ENCODE measurements at places on chromosomes 5 and 9.

GRCh38 chr9:103902263-103902662 is 191.8 kb upstream of the SMC2 start:
- no peak for DNase-seq

DNA sequence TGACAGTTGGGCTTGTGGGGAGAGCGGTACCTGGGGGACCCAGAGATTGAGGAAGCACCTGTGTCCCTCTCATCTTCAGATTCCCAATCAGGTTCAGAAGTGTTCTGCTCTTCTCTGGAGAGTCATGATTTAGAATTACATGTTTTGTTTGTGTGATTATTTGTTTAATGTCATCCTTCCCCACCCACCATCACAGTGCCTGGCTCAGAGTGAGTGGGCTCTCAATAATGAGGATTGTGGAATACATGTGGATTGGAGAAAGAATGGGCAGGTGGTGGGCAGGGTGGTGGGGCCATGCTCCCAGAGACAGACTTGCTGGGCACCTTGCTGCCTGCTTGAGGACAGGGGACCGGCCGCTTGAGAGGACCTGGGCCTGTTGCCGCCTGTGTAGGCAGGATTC is 88.0 kb downstream of the PPARGC1B start:
- DNase-seq: no peak

GRCh38 chr9:137787786-137788505 is 89.6 kb upstream of the CACNA1B start:
- no peak for DNase-seq

DNA sequence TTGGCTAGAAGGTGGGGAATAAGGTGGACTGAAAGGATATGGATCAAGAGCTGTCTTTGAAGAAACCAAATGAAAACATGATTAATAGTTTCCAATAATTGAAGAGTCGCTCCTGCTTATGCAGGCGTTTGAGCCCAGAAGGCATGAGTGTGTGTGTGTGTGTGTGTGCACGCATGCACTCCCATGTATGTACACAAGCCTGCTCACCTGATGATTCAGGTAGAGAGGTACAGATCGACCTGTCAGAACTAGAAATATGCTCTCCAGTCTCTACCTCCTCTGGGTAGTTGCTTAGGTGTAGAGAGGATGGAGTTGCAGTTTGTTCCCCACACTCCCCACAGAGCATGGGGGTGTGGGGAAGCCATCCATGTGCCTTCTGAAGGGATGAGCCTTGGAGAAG is 1.1 kb upstream of the FGF1 start:
- no peak for DNase-seq

DNA sequence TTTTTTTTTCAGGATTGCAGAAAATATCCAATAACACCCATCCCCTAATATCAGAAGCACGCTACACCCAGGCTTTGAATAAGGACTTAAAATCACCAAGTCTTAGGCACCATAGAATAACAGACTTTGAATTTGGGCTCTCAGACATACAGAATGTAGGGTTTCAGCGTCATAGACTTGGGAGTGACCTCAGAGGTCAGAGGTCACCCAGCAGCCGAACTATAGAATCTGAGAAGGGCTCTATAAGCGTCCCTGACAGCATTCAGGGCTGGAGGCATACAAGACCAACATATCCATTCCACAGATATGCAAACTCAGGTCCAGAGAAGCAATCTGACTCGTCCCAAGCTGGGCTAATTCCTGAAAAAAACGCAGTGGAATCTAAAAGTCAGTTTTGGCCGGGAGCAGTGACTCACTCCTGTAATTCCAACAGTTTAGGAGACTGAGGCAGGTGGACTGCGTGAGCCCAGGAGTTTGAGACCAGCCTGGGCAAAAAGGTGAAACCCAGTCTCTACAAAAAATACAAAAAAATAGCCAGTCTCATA is 34.7 kb downstream of the SLC6A7 start:
- no peak for DNase-seq

GRCh38 chr9:81855538-81855937 is 72.7 kb upstream of the SPATA31D4 start:
- no peak for DNase-seq

GRCh38 chr9:129775448-129775798 is 22.6 kb upstream of the PTGES start:
- DNase-seq: no peak

DNA sequence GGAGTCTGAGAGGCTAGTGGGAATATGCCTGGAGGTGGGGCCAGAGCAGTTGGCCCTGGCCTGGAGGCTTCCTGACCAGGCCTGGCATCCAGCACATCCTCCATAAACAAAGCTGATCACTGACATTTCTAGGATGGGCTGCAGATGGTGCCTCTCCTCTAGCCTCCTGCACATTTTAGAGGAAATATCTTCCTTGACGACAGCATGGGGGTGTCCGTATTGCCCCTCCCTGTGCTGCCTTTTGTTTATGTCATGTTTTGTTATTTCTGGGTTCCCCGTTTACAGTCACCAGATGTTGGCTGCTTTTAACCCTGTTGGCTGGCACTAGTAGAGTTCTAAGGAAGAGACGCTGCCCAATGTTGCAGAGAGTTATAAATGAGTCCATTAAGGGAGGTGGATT is 148.5 kb downstream of the PHF2 start:
- no peak for DNase-seq

DNA sequence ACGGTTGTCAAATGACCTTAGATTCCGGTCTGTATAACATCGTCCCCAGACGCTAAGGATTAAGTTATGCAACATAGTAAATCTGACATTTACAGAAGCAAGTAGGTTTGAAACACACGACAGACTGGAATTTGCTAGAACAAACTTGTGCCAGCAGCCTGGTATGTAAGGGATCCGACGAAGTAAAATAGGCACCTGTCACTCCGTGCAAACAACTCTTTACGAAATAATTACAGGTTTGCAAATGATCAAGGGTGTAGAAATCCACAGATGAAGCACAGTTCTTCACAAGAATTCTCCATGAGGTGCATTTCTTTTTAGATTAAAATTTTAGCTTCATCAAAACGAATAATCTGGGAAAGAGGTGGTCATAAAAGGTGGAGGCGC is 508 bp downstream of the MOCS2 start:
- no peak for DNase-seq

DNA sequence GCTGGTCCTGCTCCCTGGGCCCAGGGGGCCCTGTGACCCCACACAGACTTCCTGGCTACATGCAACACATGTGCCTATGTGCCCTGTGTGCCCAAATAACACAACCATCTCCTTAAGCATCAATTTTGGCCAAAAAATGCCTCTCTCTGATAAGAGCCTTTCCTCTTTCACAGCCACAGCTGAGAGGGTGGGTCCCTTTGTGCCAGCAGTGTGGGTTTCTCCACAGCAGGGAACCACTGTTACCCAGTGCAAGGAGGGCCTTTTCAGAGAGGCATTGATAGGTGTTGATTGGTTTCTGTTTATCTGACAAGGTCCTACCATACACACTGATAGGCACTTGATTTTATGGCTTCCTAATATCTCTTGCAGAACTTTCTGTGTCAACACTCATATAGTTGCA is 42.7 kb downstream of the SYK start:
- no peak for DNase-seq

DNA sequence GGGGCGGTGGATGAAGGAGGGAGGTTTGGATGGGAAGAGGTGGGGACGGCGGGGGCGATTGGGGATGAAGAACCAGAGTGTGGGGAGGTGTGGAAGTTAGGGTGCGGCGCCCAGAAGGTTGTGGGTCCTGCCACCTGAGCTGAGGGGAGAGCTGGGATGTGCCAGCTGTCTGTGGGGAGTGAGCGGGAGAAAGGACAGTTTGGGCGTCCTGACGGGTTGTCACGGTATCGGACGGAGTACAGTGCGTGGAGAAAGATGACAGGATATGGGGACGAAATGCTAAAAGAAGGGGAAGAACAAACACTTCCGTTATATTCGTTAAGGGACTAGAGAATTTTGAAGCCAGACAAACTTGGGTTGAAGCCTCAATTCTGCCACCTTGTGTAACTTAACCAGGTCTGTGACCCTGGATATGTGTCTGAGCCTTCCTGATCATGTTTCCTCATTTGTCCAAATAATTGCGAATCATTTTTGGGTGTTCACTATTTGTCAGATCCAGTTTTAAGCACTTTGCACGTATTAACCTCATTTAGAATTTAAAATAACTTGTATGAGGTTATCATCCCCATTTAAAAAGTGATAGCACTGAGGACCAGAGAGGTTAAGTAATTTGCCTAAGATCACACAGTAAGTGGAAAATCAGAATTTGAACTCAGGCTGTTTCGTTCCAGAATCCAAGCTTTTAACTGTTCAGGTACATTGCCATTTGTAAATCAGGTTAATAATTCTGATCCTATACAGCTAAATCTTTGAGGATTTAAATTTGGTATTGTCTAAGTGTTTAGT is 689 bp downstream of the CNTRL start:
- no peak for DNase-seq

DNA sequence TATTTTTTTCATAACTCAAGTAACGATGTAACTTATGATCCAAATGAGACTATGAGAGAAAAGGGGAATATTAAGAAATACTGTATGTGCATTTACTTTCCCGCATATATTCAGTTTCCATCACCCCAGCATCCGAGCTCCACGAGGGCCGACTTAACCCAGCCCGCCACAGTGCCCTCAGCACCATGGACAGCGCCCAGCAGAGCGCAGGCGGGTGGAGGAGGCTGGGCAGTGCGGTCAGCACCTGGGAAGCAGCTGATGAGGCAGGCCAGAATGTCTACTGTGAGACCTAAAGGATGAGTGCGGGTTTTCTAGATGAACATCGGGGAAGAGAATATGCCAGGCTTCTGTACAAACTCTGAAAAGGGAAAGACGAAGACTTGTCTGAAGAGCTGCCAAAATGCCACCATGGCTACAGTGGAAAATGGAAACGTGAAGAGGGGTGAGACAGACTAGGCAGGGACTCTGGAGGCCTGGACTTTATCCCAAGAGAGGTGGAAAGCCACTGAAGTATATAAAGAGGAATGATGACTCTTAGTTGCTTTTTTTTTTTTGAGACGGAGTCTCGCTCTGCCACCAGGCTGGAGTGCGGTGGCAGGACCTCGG is 34.5 kb upstream of the MED27 start:
- peak; percentile 57 for DNase-seq

DNA sequence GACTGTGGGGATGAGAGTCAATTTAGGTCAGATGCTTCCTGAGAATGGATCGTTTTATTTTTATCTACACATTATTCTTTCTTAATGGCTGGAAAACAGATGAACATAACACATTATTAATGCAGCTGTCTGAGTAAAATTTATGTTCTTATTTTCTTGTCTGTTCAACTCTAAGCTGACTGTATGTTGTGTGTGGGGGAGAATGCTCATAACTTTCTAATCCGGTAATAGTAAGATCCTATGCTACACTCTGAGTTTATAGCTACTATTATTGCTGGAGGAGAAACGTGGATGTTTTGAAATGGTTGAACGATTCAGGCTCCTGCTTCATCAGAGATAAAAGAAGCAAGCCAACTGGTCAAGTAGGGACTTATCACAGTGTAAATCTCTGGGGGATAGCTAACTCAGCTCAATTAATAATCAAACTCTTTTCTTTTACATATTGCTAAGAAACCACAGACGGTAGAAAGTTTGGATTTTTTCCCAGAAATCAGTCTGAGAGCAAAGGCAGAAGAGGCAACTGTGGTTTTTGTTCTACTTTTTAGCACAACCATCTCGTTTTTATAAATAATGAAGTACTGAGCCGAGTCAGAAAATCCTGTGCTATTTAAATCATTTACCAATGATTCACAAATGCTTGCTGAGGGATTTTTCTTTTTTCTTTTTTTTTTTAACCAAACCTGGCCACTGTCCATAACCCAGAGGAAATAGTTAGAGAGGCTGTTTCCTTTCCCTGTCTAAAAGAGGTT is 265.0 kb upstream of the FAM174A start:
- no peak for DNase-seq

DNA sequence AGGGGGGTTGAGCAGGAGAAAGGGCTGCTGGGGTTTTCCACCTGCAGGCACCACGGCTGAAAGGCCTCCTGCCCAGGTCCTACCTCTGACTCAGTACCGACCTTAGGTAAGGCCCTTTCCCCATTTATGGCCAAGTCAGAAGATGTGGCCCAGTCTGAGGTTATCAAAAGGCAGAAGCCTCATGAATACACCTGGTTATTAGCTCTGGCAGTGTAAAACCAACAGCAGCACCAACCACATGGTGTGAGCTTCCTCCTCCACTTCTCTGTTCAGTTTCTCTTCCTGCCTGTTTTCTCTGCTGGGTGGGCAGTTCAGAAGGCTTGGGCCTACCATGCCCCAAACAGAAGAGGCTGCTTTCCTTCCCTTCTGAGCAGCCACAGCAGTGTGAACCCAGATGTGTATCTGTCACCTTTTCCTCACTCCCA is 86.9 kb downstream of the UGCG start:
- DNase-seq: no peak

- no peak for DNase-seq
These were observed 18.3 kb upstream of the FUBP3 start for GRCh38 chr9:130561056-130561455.

DNA sequence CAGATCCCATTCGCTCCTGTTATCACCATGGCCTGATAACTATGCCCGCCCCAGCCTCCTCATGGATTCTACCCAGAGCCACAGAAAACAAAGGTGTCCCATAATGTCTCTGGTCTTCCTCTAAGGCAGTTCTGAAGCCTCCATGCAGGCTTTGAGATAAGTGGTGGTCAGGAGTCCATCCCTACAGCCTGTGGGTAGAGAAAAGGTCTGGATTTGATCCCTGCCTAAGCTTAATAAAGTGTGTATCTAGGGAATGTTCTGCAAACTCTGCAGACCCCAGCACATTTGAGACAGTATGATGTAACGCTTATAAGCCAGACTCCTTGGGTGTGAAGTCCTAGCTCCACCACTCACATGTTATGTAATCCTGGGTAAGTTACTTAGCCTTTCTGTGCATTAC is 187.3 kb downstream of the MAPKAP1 start:
- no peak for DNase-seq

DNA sequence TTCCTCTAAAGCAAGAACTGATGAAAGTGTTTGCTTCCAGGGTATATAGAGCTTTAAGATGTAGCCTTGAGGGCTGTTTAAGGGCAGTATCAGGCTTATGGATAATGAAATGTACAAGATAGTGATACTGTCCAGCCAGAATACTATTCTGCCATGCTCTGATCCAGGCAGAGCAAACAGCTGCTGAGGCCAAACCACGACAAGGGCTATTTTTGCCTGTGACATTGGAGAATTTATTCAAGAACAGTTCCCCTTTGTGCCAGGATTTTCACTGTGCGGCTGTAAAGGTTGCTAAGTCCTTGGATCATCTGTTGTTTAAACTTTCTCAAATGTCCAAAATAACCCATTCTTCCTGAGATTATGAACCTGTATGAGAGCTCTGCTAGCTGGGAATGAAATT is 70.4 kb downstream of the OTP start:
- DNase-seq: no peak

- DNase-seq: no peak
These were observed 1273.0 kb downstream of the EFNA5 start for GRCh38 chr5:106397700-106398099.

DNA sequence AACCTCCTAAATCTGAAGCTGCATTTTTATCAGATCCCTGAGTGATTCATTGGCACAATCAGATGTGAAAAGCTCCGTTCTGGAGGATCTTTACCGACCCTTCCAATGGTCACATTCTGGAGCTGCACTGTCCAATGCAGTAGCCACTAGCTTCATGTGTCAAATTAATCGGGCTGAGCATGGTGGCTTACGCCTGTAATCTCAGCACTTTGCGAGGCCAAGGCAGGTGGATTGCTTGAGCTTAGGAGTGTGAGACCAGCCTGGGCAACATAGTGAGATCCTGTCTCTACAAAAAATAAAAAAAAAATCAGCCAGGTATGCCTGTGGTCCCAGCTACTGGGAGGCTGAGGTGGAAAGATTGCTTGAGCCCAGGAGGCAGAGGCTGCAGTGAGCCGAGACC is 3.7 kb downstream of the IL17B start:
- no peak for DNase-seq

All from stimulated activated CD4-positive, alpha-beta T cell treated with anti-CD3 and anti-CD28 coated beads, Interleukin-2, amount 100 ng/mL, for 24 hours (primary cell).